CD14-positive monocyte (primary cell): ENCODE measurements at places on chromosomes 7 and 10.

- DNase-seq, result peak; percentile 44
Measured at GRCh38 chr7:75604408-75604807, 112.3 kb downstream of the SPDYE5 start.

DNA sequence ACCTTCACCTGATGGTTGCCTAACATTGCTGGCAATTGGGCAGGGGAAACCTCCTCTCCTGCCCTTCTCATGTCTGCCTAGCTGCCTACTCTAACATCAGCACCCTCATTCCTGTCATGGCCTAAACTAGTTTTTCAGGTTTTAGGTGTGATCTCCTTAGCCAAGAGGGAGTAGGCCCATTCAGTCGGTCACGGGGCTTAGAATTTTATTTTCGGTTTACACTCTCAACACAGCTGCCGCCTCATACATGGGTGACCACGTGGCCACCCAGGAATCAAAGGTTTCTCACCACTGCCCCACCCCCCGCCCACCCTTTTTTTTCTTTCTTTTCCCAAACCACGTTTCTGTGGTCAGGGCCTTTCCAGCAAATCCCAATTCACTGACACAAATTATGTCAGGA lies 97.2 kb downstream of the RALA start:
- DNase-seq, result no peak

GRCh38 chr7:617614-618538 lies 98.2 kb upstream of the PDGFA start:
- DNase-seq, result no peak

- DNase-seq, result no peak
Measured at GRCh38 chr10:25206693-25207414, 32.1 kb downstream of the GPR158 start.

- no peak for DNase-seq
Measured at GRCh38 chr7:133672866-133673265, 420.0 kb downstream of the EXOC4 start.

DNA sequence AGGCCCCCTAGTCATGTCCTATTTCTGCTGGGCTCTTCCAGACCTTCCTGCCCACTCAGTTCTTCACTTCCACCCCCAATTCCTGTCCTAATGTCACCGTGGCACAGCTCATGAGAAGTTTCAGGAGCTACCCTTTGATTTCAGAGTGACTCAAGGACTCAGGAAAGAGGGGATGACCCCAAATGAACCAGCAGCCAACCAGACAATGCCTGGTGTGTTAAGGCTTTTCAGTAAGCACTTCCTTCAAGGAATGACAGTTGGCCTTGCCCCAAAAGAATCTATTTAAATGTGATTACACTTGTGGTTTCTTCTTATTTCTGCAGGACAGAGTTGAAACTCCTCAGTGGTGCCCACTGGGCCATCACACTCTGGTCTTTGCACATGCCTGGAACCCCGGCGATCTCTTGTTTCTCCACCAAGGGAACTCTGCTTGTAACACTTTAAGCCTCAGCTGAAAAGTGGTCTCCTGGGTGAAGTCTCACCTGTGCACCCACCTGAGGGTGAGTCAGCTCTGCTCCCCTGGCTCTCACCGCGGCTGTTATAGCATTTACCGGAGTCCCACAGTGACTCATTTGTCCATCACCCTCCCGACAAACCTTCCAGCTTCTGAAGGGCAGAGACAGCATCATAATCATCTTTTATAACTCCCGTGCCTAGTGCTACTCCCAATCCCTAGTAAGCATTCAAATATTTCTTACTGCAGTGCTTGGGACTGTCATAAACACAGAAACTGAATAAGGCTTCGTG lies 123.0 kb upstream of the SVIL start:
- DNase-seq, result no peak

DNA sequence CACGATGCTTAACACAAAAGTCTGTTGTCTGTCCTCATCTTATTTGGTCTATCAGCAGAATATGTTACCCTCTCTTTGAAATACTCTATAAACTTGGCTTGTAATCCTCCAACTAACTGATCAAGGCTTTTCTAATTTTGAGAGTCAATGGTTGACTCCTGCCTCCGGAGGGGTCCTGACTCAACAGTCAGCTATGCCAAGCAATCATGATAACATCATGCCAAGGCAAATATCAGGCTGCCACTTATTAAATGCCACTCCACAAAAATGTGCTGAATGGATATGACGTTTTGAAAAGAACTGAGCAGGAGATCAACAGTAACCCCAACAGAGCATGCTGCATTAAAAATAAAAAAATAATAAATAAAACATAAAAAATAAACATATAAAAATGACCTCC lies 116.1 kb downstream of the PARD3 start:
- no peak for DNase-seq

GRCh38 chr10:14837003-14837756 lies 657 bp downstream of the CDNF start:
- no peak for DNase-seq

GRCh38 chr7:123966936-123967335 lies 41.9 kb downstream of the SPAM1 start:
- no peak for DNase-seq
